ENCODE measurements at places on chromosomes 7 and 10.

DNA sequence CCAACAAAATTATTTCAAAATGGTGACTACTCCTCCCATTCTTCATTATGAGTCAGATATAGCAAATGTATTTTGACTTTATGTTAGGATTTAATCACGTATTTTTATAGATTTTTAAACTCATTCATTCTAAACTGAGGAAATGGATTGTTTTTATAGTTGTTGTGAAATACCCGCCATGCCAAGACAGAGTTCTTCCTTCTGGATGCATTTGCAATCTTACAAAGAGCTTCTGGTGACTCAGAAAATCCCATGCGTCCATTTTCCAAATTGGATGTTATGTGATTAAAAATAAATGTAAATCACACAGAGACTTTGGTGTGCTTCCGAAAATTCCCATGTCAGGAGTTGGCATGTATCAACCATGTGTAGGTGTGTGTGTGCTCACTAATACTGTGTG lies 179.3 kb downstream of the TRIL start:
- no peak for DNase-seq

- DNase-seq: no peak
These were observed 126.1 kb upstream of the EFCAB10 start for GRCh38 chr7:105707381-105707780.

DNA sequence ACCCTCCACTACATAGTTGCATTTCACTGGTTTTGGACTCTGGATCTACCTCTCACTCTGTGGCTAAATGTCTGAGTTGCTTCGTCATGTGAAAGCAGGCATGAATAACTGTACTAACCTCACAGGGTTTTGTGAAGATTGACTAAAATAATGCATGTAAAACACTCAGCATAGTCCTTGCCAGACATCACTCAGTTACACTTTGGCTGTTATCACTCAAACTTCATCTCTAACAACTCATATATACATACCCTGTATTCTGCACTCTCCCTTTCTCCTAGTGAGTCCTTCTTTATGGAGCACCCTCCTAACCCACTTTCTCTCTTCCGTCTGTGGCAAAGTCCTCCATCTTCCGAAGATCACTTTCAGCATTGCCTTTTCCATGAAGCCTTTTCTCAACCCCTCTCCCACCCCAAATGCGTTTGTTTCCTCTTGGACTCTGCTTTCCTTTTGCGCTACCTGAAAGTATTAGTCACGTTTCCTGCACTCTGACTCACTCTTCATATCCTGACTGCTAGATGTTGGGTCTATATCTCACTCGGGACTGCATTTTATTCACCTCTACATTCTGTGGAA lies 72.6 kb downstream of the OSBPL3 start:
- no peak for DNase-seq

- no peak for DNase-seq
These were observed 26.5 kb downstream of the DNAJB12 start for GRCh38 chr10:72328045-72328828.

DNA sequence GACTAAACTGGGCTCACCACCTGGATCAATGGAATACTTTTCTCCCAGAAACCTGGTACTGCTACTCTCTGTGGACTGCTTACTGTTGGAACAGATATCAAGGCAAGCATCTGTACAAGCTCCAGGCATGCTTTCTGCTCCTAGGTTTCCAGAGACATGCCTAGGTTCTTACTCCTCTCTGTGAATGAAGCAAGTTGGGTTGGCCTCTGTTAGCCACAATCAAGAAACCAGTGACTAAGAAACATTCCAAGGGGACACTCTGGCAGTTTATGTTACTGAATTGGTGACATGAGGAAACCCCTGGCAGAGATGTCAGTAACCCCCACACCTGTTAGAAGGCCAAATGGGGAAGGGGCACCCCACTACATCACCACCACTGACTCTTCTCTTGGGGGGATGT lies 121.9 kb downstream of the GFRA1 start:
- no peak for DNase-seq

- DNase-seq: no peak
These were observed 346.8 kb upstream of the ETV1 start for GRCh38 chr7:14336256-14336655.

DNA sequence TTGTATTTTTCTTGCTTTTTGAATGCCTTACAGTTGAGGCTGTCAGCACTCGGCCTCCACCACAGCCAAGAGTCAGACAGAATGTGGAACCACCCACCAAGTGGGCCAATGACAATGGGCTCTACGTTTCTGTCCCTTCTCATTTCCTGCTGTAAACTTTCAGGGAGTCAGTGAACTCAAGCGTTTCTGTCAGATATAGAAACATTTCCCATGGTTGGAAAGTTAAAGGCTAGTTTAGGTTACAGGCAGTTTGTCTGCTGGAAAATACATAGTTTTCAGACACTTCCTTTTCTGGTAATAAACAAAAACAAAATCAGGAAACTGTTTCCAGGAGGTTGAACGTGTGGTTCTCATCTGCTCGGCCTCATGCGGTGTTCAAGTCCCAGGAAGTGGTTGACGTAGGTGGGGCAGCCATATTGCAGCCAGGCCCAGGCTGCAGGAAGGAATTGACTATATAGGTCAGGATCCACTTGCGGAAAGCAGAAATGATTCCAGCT lies 245.1 kb downstream of the CAMK1D start:
- DNase-seq: no peak

DNA sequence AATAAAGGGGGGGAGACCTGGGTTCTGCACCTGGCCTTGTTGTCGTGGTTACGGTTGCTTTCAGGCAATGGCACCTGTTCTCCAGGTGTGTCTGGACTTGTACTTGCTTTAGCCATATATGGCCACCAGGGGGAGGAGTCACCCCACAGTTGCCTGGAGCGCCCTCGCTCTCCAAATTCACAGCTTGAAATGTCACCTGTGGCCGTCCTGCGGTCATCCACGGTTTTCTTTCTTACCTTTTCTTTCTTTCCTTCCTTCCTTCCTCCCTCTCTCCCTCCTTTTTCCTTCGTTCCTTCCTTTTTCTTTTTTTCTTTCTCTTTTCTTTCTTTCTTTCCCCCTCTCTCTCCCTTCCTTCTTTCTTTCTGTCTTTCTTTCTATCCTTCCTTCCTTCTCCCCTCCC lies 157.2 kb upstream of the ZNF92 start:
- peak; percentile 89 for DNase-seq

GRCh38 chr7:15626041-15626440 lies 60.4 kb downstream of the MEOX2 start:
- no peak for DNase-seq

- DNase-seq: no peak
These were observed 9.5 kb upstream of the TLX1 start for GRCh38 chr10:101121654-101122031.

DNA sequence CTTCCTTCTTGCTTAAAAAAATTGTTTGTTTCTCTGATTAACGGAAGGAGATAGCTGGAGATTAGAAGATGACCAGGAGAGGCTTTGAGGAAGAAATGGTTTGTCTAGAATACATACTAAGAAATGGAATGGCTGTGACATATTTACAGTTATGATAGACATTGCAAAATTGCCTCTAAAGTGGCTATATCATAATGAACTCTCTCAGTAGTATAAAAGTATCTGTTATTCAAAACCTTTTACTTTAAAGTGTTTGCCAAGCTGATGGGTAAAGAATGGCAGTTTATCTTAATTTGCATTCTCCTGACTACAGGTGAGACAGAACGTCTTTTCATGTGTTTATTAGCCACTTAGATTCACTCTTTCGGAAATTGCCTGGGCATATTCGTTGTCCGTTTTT lies 28.7 kb downstream of the LRGUK start:
- no peak for DNase-seq

- DNase-seq: no peak
These were observed 3.7 kb downstream of the GALNT17 start for GRCh38 chr7:71135663-71136062.

All from NCI-H2029 treated with DMSO at 0.1 percent for 48 hours (cell line).